EL (cell line): ENCODE measurements at places on chromosomes 5 and 9.

DNA sequence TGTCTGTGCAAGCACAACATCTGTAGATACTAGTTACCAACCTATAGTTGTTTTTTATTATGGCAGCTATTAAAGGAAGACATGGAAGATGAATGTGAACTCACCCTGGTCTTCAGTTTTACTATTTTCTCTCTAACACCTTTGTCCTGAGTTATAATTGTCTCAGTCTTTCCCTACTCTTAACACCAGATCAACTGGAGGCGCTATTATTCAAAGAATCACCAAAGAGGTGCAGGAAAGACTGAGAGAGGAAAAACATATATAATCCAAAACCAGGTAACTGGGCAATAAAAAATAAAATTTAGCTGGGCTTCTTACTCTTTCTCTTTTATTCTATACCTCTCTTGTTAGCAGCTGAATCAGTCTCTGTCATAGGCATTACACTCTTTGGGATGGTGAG, 134.2 kb upstream of the C6 start:
- DNase-seq: no peak

DNA sequence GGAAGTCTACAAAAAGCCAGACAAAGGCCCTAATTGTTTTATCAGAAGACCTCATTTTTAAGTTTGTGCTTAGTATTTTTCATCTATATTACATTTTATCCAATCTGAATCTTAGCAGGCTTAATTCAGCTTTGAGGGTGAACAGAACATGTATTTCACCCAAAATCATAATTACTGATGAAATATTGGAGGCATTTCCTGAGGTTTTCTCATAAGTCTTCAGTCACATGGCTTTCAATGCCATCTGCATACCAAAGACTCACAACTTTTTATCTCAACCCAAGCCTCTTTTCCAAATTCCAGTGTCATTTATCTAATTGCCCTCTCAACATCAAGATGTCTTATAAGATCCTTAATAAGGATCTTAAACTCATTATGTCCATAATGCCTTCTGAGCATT, 150.8 kb downstream of the TTC39B start:
- DNase-seq: no peak

DNA sequence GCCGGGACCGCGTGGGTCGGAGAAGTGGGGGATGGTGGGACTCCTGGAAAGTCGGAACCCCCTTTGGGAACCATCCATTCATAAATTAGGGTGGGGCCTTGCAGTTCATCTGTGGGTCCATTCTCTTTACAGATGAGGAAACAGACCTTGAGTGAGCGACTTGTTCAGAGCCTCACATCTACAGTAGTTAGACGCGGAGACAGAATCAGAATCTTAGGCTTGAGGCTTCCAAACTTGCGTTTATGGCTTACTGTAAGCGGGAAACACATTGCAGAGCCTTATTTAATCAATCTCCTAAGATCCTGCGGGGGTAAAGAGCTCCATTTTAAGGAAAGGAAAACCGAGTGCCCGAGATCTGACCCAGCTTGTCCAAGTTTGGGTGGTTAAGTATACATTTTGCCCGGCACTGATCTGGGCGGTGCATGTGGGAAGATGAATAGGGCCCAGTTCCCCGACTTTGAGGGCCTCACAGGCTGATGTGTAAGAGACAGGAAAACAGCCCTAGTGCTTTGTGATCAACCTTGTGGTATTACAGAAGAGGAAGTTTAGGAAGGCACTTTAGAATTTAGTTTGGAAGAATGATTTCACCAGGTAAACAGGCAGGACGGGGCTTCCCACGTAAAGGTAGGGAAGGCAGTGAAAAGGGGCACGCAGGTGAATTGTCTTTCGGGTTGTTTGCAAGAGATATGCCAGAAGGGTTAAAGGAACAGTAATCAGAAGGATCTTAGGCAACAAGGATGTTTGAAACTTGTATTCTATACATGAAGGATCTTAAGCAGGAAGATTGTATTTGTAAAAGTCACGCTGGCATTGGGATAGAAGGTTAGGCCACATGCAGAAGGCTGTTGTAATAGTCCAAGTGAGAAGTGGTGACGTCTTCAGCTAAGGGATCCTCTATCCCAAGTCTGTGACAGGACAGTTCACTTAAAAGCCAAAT, 744 bp downstream of the TARS1 start:
- DNase-seq: peak; percentile 63

- peak; percentile 76 for DNase-seq
Measured at GRCh38 chr5:176474476-176474875, 26.3 kb downstream of the FAF2 start.

DNA sequence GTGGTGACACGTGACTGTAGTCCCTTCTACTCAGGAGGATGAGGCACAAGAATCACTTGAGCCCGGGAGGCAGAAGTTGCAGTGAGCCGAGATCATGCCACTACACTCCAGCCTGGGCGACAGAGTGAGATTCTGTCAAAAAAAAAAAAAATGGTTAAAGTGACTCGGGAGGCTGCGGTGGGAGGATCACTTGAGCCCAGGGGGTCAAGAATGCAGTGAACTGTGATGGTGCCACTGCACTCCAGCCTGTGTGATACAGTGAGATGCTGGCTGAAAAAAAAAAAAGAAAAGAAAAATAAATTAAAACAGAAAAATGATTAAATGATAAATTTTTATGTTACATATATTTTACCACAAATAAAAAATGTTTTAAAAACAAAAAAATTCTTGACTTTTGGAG, 51.9 kb downstream of the KLF4 start:
- no peak for DNase-seq

- peak; percentile 52 for DNase-seq
Measured at GRCh38 chr9:90340421-90340820, 302.2 kb downstream of the DIRAS2 start.

- DNase-seq: no peak
Measured at GRCh38 chr5:169384661-169385060, 83.7 kb upstream of the SLIT3 start.

DNA sequence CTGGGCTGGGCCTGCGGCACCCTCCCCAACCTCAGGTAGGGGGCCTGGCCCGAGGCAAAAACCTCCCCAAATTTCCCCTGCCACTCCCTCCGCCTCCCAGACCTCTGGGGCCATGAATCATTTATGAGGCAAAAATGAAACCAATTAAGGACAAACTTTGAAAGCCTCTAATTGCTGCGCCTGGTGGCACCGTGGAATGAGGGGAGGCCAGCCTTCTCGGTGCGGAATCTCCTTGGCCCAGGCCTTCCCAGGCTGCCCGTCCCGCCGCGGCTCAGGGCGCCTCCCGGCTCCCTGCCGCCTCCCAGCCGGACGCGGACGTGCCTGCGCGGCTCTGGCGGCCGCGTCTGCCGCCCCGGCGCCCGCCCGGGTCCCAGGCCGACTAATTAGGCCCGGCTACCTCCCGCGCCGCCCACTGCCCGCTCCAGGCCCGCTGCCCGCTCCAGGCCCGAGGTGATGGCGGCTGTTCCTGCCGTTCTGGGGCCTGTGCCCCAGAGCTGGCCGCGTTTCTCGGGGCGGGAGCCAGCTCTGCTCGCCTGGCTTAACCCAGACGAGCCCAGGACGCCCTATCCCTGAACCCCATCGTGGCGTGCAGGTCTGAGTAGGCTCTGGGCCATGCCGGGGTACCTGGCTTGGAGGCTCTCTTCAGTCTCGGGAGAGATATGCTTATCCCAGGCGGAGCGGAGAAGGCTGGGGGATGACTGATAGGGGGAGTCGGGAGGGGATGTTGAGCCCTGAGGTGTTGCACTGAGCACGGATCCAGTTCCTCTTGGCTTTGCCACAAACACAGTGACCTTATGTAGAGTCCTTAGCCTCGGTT, 20.1 kb downstream of the CXXC5 start:
- DNase-seq: peak; percentile 72

DNA sequence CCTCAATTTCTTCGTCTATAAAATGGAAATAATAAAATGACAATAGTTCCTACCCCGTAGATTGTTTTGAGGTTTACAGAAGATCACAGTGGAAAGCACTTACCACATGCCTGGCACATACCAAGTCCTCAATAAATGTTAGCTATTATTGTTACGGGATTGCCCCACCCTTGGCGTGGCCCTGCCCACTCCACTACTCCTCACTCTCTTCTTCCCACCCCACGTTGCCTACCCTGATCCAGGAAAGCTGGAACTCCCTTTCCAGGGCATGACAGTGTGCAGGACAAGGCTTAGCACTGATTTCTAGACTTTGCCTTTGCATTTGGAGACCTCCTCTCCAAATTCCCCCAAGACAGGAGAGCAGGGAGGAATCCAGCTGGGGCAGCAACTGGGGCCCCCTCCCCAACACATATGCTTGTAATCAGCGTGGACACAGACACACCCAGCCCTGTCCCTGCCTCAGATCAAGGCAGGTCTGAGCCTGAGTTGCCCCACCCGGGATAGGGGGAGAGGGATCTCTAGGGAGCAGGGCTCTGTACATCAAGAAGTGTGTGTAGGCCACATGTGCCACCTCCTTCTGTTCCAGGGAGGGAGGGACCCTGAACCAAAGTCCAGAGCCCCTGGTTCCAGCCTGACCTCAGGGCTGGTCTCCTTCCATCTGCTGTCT, 6.7 kb downstream of the SLC4A9 start:
- DNase-seq: no peak

GRCh38 chr5:66824476-66824875, 228.3 kb downstream of the MAST4 start:
- DNase-seq: no peak

GRCh38 chr5:169695919-169696490, 58.9 kb downstream of the DOCK2 start:
- DNase-seq: peak; percentile 99

DNA sequence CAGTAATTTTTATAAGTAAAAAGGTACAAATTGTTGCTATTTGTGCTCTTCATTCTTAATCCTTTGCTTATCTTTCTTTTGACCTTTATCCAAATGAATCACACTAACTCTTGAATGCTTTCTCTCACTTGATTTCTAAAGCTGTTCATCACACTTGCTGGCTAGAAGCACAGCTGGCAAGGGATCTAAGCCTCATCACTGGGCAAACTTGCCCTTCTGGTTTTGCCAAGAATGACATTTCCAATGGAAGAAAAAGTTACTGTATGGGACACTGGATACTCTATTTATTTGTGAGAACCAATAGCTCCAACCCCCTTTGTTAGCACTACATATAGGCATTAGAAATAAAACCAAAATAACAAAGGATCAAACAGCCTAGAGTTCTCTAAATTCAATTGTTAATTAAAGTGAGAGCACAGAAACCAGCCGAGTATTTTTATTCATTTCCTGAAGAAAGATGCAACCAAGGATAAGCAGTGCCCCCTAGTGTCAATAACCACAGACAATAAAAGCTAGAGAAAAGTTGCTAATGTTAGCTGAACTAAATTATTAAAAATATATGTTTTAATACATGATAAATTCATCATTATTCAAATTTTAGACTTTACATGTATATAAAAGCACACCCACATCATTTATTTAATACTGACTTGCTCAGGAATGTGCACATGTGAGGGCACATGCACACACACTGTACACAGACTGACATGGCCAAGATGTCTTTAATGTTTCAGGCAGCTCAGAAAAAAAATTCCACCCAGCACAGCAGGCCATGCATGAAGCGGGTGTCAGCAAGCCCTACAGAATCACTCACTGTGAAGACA, 59.8 kb upstream of the POU5F2 start:
- DNase-seq: peak; percentile 55

DNA sequence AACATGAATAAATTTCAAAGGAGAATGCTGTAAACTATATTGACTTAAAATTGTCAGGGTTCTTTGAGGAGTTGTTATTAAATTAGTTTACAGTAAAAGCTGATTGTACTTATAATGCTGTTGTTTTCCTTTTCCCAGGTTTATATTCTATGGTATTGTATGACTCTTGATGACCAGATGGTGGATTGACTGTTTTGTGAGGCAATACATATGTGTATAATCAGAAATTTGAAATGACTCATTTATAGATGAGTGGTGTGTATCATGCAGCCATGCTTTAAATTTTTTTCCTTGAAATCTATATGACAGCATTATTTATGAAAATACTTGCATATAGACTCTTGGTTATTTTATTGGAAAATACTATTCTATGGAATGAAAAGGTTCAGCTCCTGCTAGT, 195.3 kb downstream of the CNTLN start:
- peak; percentile 2 for DNase-seq

DNA sequence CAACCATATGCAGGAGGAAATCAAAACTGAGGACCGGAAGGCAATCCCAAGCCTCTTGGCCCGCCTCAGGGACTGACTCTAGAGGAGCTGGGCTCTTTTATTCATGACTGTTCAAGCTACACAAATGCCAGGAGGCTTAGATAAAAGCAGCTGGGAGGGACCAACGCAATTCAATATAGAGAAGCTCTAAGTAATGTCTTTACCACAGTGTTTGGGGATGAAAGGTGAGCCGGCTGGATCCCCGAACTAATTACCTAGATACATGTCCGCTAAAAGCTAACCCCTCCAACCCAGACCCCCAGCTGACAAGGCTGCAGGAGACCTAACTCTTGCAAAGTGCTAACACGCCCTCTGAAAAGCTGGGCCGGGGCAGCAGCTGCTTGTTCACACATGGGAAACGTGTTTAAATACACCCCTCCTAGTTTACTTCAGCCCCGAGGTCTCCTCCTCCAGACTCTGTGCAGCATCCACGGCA, 67.5 kb downstream of the TLE1 start:
- no peak for DNase-seq

DNA sequence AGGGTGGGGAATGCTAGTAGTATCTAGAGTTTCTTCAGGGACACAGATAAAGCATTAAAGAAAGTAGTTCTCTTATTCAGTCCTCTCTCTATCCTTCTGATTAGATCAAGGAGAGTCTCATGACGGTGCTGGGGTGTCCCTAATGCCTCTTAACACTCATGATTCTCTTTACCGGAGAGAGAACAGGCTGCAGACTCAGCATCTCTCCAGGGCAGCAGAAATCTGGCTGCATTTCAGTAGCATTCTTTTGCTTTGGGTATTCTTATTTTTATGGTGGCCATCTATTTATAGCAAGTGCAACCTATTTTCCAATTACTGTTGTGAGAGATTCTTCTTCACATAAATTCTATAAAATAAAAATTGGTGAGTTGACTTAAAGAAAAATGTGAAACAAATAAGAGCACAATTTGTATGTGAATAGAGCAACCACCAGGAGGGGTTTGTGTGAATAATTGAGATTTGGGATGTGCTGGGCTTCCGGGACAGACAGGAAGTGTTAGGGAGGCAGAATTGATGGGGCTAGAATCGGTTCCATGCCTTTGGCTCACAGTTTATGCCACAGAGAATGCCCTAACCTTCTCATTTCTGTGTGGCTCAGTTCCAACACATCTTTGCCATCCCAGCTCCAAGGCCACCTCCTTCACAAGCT, 23.8 kb upstream of the BOD1 start:
- DNase-seq: no peak

- no peak for DNase-seq
Measured at GRCh38 chr5:165400086-165400485, 1894.7 kb downstream of the MAT2B start.

GRCh38 chr9:75712700-75713099, 177.8 kb upstream of the PCSK5 start:
- no peak for DNase-seq

DNA sequence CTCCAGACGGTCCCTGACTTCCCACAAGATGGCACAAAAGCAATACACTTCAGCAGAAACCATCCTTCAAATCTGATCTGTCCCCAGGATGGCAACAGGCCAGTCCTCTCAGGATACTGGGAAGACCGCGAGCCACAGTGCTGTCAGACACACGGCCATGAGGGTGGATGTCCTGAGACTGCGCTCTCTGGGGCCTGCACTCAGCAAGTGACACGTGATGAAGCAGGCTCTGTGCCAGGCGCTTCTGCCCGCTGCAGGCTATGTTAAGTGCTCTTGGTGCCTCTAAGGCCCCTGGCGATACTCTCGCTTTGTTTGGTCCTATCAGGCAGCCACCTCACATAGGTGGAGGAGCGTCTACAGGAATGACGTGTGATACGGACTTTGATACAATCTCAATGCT, 7.1 kb downstream of the BRD9 start:
- no peak for DNase-seq

- DNase-seq: no peak
Measured at GRCh38 chr9:105369911-105370310, 77.9 kb upstream of the FSD1L start.
